ENCODE measurements at places on chromosomes 7 and 10. TPM values are rescaled to one million over a fixed set of nuclear protein-coding genes. Genes with fewer than 3 reads are reported as not detected.

The OR2A12 gene
- not detected for total RNA-seq

The ITPRIP gene
- total RNA-seq, result 10.3 TPM

The CCT6A gene
- total RNA-seq, result 338 TPM

The KAZALD1 gene
- total RNA-seq, result 24.9 TPM

The KCND2 gene
- total RNA-seq, result 0.17 TPM

The OR6B1 gene
- total RNA-seq, result not detected

The SLC26A3 gene
- total RNA-seq, result not detected

The EEPD1 gene
- total RNA-seq, result 31.8 TPM

The GLRX3 gene
- 98.1 TPM for total RNA-seq

The COL13A1 gene
- 299 TPM for total RNA-seq

The TRIM56 gene
- total RNA-seq, result 10.6 TPM

GRCh38 chr10:33032654-33033151, 74.7 kb upstream of the ITGB1 start:
- DNase-seq, result peak; percentile 100
- H3K36me3 ChIP-seq, result no peaks in the 10 kb centered on the region
- peak overlapping the region; percentile 75 for H3K27ac ChIP-seq
- H3K4me3 ChIP-seq, result peak overlapping the region; percentile 41

DNA sequence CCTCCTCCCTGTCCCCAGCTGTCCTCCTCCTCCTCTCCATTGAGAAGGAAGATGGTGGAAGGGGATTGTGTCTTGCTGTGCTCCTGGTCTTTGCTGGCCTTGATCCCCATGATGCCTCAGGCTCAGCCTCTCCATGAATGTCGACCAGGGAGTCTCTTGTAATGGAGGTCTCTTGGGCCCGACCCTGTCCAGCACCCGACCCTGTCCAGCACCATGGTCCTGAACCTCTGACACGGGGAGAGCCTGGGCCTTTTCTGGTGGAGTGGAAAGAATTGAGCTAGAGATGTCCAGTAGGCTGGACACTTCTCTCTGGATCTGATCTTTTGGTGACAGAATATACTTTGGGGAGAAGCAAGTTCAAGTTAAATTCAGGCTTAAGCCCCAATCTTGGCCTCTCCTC, 42.3 kb upstream of the HMX3 start:
- no peak overlapping the region for H3K4me3 ChIP-seq
- peaks cover 27% of the 10 kb centered on the region for H3K27me3 ChIP-seq
- H3K27ac ChIP-seq, result no peak overlapping the region
- no peaks in the 10 kb centered on the region for H3K4me1 ChIP-seq
- H3K36me3 ChIP-seq, result no peaks in the 10 kb centered on the region

DNA sequence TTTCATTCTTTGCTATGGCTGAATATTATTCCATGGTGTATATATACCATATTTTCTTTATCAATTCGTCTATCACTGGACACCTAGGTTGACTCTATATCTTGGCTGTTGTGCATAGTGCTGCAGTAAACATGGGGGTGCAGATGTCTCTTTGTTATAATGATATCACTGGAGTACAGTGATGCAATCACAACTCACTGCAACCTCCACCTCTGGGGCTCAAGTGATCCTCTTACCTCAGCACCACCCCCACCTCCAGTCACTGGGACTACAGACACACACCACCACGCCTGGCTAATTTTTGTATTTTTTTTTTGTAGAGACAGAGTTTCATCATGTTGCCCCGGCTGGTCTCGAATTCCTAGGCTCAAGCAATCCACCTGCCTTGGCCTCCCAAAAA, 15.6 kb downstream of the KLHL7 start:
- no peaks in the 10 kb centered on the region for H3K27me3 ChIP-seq
- H3K36me3 ChIP-seq, result no peaks in the 10 kb centered on the region
- no peak for DNase-seq

DNA sequence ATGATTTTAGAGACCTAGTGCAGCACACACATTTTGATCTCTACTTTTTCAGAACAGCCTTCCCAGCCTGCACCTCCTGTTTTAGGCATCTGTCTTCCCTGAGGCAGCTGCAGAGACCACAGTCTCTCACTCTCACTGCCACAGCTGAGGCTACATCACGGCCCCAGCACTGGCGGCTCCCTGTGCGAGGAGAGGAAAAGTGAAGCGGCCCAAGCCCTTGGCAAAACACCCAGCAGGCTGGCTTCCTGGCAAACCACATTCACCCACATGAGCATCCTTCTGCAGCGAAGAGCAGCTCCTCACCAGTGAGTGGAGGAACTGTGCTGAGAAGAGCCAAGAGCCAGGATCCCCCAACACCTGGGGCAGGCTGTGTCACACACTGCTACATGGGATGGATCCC, 14.0 kb downstream of the HUS1 start:
- peaks cover 5% of the 10 kb centered on the region for H3K4me1 ChIP-seq
- no peak overlapping the region for H3K4me3 ChIP-seq
- peaks cover 61% of the 10 kb centered on the region for H3K36me3 ChIP-seq
- no peaks in the 10 kb centered on the region for H3K27me3 ChIP-seq

GRCh38 chr7:92116949-92117348, 17.3 kb downstream of the CYP51A1 start:
- no peak for DNase-seq
- no peaks in the 10 kb centered on the region for H3K4me1 ChIP-seq
- no peaks in the 10 kb centered on the region for H3K27me3 ChIP-seq
- no peak overlapping the region for H3K27ac ChIP-seq
- no peak overlapping the region for H3K4me3 ChIP-seq

- no peak overlapping the region for H3K4me3 ChIP-seq
- H3K4me1 ChIP-seq, result peaks cover 12% of the 10 kb centered on the region
- H3K27me3 ChIP-seq, result peaks cover 33% of the 10 kb centered on the region
- DNase-seq, result no peak
- H3K36me3 ChIP-seq, result no peaks in the 10 kb centered on the region
- no peak overlapping the region for H3K27ac ChIP-seq
These were observed 90.6 kb downstream of the MTPN start for GRCh38 chr7:135886345-135887132.

- H3K4me3 ChIP-seq, result no peak overlapping the region
- no peak overlapping the region for H3K27ac ChIP-seq
- no peaks in the 10 kb centered on the region for H3K27me3 ChIP-seq
- H3K36me3 ChIP-seq, result no peaks in the 10 kb centered on the region
- no peaks in the 10 kb centered on the region for H3K4me1 ChIP-seq
- DNase-seq, result no peak
These were observed 12.5 kb upstream of the PRKAR2B start for GRCh38 chr7:107032050-107032449.

DNA sequence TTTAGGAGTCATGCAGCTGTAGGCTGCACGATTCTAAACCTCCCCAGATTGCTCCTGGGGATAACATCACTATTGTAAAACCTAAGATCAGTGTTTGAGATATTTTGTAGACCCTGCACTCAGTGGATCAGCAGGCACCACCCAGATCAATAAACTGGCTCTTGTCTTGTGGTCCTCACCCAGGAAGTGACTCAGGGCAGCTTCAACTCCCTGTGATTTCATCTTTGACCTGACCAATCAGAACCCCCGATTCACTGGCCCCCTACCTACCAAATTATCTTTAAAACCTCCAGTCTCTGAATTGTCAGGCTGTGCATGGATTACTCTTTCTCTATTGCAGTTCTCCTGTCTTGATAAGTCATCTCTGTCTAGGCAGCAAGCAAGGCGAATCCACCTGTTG, 25.7 kb downstream of the ARL5B start:
- no peak overlapping the region for H3K27ac ChIP-seq
- H3K27me3 ChIP-seq, result no peaks in the 10 kb centered on the region
- H3K36me3 ChIP-seq, result no peaks in the 10 kb centered on the region
- no peak overlapping the region for H3K4me3 ChIP-seq
- no peak for DNase-seq
- H3K4me1 ChIP-seq, result peaks cover 38% of the 10 kb centered on the region

GRCh38 chr10:29956335-29956924, 103.0 kb downstream of the JCAD start:
- H3K27me3 ChIP-seq, result no peaks in the 10 kb centered on the region
- no peak overlapping the region for H3K27ac ChIP-seq
- no peak overlapping the region for H3K4me3 ChIP-seq

- no peak overlapping the region for H3K27ac ChIP-seq
- peaks cover 31% of the 10 kb centered on the region for H3K4me1 ChIP-seq
- peaks cover 8% of the 10 kb centered on the region for H3K36me3 ChIP-seq
- DNase-seq, result no peak
- H3K4me3 ChIP-seq, result no peak overlapping the region
These were observed 111.0 kb downstream of the CDK6 start for GRCh38 chr7:92725161-92725925.

GRCh38 chr7:33632322-33632721, 273.0 kb upstream of the BMPER start:
- DNase-seq, result no peak
- H3K27ac ChIP-seq, result no peak overlapping the region
- no peaks in the 10 kb centered on the region for H3K4me1 ChIP-seq

GRCh38 chr10:81040940-81041339, 503.2 kb downstream of the SH2D4B start:
- no peak overlapping the region for H3K27ac ChIP-seq
- no peak for DNase-seq
- H3K27me3 ChIP-seq, result no peaks in the 10 kb centered on the region
- no peaks in the 10 kb centered on the region for H3K4me1 ChIP-seq
- H3K36me3 ChIP-seq, result no peaks in the 10 kb centered on the region

DNA sequence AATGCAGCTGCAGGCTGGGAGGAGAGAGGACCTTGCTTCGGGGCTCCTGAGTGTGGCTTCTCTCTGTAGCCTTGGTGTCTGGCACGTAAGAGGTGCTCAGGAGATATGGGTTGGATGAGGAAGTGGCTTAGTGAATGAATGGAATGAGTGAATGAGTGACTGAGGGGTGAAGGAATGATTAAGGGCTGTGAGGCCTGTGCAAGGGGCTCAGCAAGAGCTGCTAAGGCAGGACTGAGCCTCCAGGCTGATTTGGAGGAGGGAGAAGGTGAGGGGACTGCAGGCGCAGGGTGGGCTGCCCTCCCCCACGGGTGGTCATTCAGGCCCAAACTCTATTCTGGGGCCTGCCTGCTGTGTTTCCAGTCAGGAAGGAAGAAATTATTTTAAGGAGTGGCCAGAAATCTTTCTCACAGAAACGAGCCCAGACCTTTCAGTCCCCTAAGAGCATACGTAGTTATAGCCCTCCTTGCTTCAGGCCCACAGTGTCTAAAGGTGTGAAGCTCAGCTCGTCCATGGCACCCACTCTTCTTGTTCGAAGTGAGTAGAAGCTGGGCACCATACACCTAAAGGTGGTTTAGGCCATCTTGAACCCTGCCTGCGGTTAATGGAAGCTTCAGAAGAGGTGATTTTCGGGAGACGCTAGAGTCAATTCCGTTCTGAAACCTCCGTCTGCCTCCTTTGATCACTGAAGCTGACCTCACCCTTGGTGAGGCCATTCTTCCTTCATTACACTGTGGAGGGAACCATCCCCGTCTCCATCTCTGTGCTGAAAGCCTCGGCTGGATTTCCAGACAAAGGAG, 49.5 kb upstream of the SAMD8 start:
- no peak for DNase-seq
- H3K27ac ChIP-seq, result no peak overlapping the region
- H3K36me3 ChIP-seq, result no peaks in the 10 kb centered on the region
- no peaks in the 10 kb centered on the region for H3K27me3 ChIP-seq
- no peaks in the 10 kb centered on the region for H3K4me1 ChIP-seq

GRCh38 chr7:150567871-150568301, 696 bp downstream of the GIMAP4 start:
- H3K4me3 ChIP-seq, result no peak overlapping the region
- H3K27me3 ChIP-seq, result peaks cover 48% of the 10 kb centered on the region
- no peak for DNase-seq

DNA sequence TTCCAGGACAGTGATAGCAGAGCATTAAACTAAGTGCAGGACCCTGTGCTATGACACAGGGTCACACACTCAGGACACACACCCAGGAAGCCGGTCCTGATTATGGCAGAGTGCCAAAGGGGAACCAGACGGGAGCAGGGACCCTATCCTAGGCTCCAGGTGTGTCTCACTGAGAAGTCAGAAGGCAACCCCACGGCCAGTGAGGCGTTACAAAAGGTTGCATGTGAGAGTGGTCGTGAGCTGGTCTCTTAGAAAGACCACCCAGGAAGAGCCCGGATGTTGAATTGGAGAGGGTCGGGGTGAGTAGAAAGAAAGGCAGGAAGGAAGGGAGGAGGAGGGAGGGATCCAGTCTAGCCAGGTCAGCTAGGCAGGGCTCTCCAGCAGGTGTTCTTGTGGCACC, 31.0 kb downstream of the FRMPD2 start:
- H3K4me3 ChIP-seq, result no peak overlapping the region
- H3K36me3 ChIP-seq, result no peaks in the 10 kb centered on the region
- no peaks in the 10 kb centered on the region for H3K27me3 ChIP-seq
- no peak overlapping the region for H3K27ac ChIP-seq
- DNase-seq, result no peak
- H3K4me1 ChIP-seq, result no peaks in the 10 kb centered on the region

GRCh38 chr7:22676385-22676784, 50.6 kb upstream of the IL6 start:
- no peaks in the 10 kb centered on the region for H3K27me3 ChIP-seq
- peaks cover 43% of the 10 kb centered on the region for H3K4me1 ChIP-seq
- peak overlapping the region; percentile 43 for H3K27ac ChIP-seq
- no peak for DNase-seq
- H3K4me3 ChIP-seq, result no peak overlapping the region
- H3K36me3 ChIP-seq, result no peaks in the 10 kb centered on the region

GRCh38 chr7:106317971-106318370, 33.2 kb upstream of the NAMPT start:
- no peak overlapping the region for H3K4me3 ChIP-seq
- H3K27me3 ChIP-seq, result no peaks in the 10 kb centered on the region
- no peak overlapping the region for H3K27ac ChIP-seq
- DNase-seq, result peak; percentile 16
- H3K36me3 ChIP-seq, result no peaks in the 10 kb centered on the region

DNA sequence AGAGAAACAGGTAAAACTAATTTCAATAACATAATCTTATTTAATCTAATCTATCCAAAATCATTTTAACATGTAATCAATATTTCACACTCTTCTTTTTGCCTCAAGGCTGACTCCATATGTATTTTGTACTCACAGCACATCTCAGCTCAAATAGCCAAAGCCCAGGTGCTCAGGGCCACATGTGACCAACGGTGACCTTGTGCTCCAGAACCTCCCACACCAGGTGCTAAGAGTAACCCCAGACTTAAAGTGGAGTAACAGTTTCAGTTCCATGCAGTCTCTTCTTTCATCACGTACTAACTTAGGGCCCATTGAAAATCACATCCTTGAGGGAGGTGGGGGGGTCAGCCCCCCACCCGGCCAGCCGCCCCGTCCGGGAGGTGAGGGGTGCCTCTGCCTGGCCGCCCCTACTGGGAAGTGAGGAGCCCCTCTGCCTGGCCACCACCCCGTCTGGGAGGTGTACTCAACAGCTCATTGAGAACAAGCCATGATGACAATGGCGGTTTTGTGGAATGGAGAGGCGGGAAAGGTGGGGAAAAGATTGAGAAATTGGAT, 47.3 kb downstream of the NCAPG2 start:
- H3K27me3 ChIP-seq, result no peaks in the 10 kb centered on the region
- no peak for DNase-seq
- H3K4me1 ChIP-seq, result no peaks in the 10 kb centered on the region
- no peak overlapping the region for H3K4me3 ChIP-seq
- no peak overlapping the region for H3K27ac ChIP-seq
- peaks cover 29% of the 10 kb centered on the region for H3K36me3 ChIP-seq

Data from PC-3 (cell line).